Fibroblast of skin of right biceps (primary cell): ENCODE measurements at places on chromosomes 2 and 18.

GRCh38 chr2:7117076-7117475, 199.9 kb downstream of the RNF144A start:
- no peak for DNase-seq

- DNase-seq, result peak; percentile 18
Observed at GRCh38 chr18:813172-814071, 1.4 kb upstream of the YES1 start.

GRCh38 chr2:108554528-108554927, 20.3 kb downstream of the LIMS1 start:
- no peak for DNase-seq

GRCh38 chr2:197236159-197236558, 74.4 kb downstream of the ANKRD44 start:
- DNase-seq, result no peak

GRCh38 chr2:203800783-203801182, 66.8 kb upstream of the CTLA4 start:
- DNase-seq, result no peak

GRCh38 chr2:19505-19904, 26.8 kb downstream of the FAM110C start:
- no peak for DNase-seq

DNA sequence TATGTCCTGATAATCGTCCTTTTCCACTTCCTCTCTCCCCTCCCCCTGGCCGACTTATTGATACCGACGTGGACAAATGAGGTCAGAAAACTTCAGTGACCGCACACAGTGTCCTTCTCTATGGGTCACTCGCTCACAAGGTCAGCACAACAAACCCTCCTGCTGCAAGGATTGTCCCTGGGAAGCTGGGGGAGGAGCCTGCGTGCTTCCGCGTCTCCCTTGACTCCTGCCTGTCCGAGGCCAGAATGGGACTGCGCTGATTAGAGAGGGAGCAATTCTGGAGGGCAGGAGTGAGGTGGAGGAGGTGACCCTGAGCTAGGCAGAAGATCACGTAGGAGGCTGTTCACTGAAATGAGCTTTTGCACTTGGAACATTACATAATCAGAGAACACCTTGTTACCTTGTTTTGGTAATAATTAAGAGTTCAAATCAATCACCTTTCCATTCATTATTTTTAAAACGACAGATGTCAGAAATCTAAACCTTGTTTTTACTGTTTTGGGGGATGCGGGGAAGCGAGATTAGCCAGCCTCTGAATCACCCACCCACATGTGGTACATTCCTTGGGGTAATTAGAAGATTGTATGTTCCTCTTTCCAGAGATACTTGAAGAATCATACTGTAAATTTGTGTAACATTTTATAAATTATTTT, 70.6 kb downstream of the CTAGE1 start:
- peak; percentile 77 for DNase-seq

DNA sequence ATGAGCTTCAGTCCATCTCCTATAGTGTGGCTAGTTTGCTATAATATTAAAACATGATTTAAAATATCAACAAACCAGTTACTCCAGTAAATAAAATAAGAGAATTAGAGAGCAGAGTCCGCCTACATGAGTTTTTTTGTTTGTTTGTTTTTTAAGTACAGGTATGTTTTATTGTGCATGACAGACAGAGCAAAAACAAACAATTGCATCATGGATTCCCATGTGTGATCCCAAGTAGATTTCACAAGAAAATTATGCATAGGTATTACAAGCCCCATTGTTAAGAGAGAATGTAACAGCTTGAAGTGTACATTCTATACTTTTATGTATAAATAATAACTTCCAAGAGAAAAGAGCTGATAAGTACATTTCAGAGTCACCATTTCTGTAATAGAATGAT, 21.0 kb downstream of the SULT1C3 start:
- no peak for DNase-seq

DNA sequence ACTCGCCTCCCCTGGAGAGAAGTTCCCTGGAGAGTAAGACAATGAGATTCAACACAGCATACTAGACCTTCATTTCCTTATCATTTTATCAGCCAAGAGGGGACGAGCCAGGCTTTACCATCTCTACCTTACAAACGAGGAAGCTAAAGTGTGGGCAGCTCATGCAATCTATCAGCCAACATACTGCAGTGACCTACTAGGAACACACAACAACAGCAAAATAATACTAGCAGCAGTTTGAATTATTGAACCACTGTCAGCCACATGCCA, 60.0 kb upstream of the TEX51 start:
- DNase-seq, result no peak

DNA sequence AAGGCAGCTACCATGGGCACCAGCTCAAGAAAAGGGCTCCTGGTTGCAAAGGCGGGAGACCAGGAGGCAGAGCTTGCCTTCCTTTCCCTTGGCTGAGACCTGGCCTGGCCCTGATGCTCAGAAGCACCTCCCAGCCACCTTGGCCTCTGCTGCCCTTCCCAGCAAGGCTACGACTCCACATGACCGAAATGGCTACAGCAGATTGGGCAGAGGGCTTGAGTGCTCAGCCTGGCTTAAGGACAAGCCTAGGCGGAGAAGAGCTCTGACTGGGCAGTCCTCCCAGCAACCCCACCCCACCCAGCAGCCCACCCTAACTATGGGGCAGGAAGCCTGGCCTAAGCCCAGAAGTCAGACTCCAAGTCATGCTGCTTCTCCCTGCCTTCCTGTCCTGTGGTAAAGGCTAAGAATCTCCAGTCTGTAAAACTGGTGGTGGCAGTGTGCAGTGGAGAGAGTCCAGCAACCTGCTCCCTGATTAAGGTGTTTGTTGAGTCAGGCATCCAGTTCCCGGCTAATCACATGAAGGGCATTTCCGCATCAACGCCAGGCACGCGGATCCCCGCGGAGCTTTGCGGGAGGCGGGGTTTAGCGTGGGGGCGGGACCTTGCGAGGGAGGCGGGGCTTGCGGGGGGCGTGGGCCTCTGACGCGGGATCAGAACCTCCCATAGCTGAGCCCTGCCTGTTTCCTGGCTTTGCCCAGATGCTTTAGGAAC, 256.0 kb downstream of the BCL11A start:
- DNase-seq, result peak; percentile 5

DNA sequence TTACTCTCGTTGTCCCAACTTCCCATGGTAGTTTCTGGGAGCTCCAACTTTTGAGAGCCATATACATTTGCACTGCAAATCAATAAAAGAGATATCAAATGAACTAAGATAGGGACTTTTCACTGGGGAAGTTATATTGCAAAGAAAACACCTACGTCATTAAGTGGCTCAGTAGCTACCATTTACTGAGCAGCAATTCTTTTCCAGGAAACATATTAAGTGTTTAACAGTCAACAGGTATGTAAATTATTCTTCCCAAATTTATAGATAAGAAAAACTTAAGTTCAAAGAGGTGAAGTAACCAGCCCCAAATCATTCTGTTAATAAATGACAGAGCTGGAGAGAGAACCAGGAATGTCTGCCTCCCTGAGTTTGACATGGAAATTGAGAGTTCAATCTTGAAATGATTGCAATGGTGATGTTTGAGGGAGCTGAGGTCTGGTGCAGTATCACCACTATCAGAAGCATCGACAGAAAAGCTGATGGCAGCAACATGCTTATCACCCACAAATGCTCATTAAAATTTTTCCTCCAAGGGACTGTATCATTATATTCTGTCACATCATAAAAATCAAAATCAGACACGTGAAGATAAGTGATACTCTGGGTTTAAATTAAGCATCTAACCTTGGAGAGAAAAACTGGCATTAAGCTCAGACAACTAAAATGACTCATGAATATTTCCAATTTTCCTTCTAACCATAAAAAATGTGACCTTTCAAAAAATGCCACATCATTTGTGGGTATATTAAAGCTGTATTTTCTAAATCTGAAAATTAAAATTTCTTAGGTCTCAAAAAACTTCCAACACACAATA, 43.4 kb downstream of the GAREM1 start:
- peak; percentile 69 for DNase-seq

DNA sequence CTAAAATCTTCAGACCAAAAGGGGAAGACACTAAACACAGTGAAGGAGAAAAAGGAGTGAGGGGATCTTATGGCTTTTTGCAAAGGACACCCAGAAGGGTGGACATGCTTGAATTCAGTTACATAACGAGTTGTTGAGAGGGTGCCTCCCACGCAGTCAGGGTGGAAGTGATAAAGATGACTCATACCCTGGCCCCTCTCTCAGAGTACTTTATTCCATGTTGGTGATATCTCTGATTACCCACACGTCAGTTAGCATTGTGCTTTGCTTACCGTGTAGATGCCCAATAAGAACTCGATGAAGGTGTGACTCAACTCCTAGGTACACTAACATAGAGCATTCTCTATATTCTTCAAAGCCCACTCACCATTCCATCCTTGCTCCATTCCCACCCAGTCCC, 44.4 kb downstream of the EN1 start:
- DNase-seq, result no peak

- DNase-seq, result no peak
Observed at GRCh38 chr2:181197140-181197760, 216.8 kb downstream of the UBE2E3 start.

- no peak for DNase-seq
Observed at GRCh38 chr2:19859565-19859964, 42.2 kb downstream of the TTC32 start.

- peak; percentile 68 for DNase-seq
Observed at GRCh38 chr2:30756051-30756719, 51.1 kb downstream of the CAPN13 start.

DNA sequence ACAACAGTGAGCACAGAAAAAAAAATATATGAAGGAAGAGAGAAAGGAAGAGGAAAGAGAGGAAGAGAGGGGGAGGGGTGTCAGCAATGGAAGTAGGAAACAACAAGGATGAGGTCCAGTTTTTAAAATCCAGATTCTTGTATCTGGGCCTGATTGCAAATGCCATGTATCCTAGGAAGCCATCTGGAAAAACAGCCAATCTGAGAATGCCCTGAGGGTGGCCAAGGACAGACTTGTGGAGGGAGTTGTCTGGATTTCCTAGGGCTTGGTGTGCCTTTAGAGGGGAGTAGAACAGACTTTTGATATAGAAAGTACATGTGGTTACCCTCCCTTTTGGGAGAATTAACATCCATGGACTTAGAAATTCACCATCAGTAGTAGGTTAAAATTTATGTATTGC, 47.1 kb downstream of the PRKCE start:
- DNase-seq, result no peak

DNA sequence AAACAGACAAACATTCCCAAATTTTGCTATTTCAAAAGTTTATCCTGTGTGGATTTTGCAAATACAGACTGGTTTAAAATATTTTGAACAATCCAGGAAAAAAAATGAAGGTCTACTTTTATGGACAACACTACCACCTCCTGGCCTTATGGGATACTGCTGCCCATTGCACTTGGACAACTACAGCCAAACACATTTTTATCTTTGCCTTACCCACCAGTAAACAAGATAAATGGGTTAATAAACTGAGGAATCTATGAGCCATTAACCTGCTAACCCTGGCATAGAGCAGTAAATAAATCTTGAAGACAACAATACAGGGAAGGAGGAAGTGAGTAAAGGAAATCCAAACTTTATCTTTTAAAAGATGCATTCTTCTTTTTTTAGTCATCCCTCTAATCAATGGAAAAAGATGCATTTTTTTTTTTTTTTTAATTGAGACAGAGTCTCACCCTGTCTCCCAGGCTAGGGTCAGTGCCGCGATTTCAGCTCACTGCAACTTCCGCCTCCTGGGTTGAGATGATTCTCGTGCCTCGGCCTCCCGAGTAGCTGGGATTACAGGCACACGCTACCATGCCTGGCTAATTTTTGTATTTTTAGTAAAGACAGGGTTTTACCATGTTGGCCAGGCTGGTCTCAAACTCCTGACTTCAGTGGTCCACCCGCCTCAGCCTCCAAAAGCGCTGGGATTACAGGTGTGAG, 2.1 kb upstream of the SPIRE1 start:
- peak; percentile 62 for DNase-seq

GRCh38 chr2:31413862-31414550, 536 bp downstream of the XDH start:
- no peak for DNase-seq

DNA sequence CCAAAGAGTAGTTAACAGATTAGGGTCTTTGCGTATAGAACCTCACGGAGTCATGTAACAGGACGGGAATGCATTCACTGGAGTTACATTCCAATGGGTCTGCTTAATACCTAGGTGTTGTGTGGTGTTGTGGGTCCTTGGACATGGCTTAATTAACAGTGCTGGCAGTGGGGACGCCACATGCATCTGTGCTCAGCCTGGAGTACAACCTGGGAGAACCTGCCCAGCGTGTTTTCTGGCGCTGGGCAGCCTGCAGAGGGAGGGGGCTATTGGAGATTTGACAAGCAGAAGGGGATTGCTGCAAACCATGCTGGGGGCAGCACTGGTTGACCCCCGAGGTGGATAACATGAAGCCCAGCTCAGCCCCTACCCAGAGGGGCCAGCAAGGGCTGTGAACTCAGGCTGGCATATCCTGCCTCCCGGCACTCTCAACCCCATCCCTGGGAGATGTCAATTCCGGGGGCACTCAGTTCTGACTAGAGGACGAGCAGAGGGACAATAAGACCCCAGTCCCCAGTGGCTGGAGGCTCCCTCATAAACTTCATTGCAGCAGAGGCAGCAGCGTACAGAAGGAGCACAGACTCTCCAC, 29.3 kb upstream of the COPS8 start:
- no peak for DNase-seq

DNA sequence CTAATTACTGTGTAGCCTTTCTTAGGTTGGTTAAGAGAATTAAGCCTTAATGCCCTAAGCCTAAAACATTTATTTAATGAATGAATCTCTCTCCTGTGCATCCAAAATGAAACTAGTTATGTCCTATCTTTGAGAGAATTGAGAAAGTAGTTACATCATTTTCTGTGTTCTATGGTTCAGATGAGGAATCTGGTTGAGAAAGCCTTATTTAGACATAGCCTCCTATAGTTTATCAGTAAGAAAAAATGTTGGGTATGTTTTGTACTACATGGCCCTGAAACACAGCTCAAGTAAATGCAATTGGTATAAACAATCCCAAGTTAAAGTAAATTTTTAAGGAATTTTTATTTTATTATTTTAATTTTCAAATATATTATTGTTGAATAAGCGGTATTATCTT, 25.9 kb upstream of the RAMP1 start:
- peak; percentile 33 for DNase-seq

GRCh38 chr18:10086458-10087210, 172.8 kb downstream of the VAPA start:
- no peak for DNase-seq

DNA sequence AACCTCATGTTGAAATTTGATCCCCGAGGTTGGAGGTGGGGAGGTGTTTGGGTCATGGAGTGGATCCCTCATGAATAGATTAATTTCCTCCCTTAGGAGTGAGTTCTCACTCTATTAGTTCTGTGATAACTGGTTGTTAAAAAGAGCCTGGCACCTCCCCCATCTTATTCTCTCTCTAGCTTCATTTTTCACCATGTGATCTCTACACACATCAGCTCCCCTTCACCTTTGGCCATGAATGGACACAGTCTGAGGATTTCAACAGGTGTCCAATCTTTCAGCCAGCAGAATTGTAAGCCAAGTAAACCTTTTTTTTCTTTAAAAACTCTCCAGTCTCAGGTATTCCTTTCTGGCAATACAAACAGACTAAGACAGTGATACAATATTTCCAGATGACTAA, 602.0 kb upstream of the FAM98A start:
- DNase-seq, result no peak
